ENCODE measurements at places on chromosomes 13 and 19.

DNA sequence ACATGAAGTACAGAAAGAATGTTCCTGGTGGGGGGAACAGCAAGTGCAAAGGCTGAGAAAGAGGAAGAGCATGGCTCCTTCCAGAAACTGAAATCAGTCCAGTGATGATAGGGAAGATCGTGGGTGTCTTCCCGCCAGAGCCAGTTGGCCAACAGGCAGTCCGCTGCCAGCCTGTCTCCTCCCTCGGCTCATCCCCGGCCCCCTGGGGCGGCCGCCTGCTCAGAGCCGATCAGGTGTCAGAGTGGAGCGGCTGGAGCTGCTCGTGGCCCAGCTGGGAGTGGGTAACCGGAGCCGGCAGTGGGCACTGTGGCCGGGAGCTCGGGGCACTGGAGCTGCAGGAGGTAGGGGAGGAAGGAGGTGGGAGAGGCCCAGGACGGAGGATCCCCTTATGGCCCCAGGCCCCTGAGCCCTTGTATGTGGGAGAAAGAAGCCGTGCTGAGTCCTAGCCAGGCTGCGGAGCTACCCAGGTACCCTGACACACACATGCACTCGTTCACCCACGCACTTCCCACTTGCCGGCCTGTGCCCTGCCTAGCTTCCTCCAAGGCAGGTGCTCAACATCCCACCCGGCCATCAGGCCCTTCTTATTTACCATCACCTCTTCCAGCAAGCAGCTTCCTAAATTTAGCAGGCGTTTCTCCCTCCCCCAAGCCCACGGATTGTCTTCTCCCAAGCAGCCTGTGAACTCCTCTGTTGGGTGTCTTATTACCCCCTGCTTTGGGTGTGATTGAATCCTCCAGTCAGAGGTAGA, 1.7 kb downstream of the ANKRD24 start:
- no peak for DNase-seq

- DNase-seq: no peak
Measured at GRCh38 chr13:97212601-97213040, 9.5 kb upstream of the MBNL2 start.

- DNase-seq: no peak
Measured at GRCh38 chr13:71477735-71478134, 389.3 kb downstream of the DACH1 start.

GRCh38 chr13:30043631-30043925, 193.2 kb upstream of the UBL3 start:
- no peak for DNase-seq

GRCh38 chr13:94950303-94950702, 238.0 kb upstream of the SOX21 start:
- DNase-seq: no peak

GRCh38 chr19:32264568-32264967, 80.8 kb upstream of the ZNF507 start:
- DNase-seq: no peak

GRCh38 chr19:13366529-13367143, 139.6 kb downstream of the CACNA1A start:
- DNase-seq: no peak

- DNase-seq: no peak
Measured at GRCh38 chr19:3651684-3652083, 25.1 kb upstream of the CACTIN start.

- no peak for DNase-seq
Measured at GRCh38 chr19:10290357-10290875, 664 bp downstream of the ICAM5 start.

GRCh38 chr13:50421473-50422130, 406.4 kb downstream of the KCNRG start:
- no peak for DNase-seq

DNA sequence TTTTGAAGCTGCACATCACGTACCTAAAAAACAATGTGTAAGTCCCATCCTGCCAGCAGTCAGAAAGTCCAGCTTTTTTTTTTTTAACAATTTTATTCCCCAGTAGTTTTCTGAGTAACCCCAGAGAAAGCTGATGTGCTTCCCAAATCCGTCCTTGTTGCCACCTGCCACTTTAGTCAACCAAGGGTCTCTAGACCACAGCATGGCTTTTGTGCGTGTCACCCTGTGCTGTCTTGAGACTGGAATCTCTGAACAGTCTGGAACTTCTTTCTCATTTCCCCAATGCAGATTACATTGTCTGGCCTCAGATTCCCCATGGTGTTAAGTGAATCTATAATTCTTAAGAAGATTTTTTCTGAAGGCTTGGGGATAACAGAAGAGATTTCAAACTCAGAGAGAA, 289.2 kb upstream of the KLF12 start:
- no peak for DNase-seq

DNA sequence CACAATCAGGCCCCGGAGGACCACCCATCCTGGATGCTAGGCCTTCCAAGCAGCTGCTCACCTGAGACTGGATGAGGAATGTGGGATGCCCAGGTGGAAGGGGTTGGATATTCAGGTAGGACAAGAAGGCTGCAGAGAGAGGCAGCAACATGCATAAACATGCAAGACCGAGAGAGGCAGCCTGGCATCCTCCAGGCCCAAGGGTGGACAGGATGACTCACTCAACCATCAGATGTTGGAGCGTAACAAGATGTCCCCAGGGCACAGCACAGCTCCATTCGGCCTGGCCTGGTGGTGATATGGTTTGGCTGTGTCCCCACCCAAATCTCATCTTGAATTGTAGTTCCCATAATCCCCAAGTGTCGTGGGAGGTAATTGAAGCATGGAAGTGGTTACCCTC, 10.0 kb upstream of the CABP5 start:
- DNase-seq: no peak

- no peak for DNase-seq
Measured at GRCh38 chr19:39827216-39827615, 6.7 kb downstream of the DYRK1B start.

GRCh38 chr19:3178973-3179738, 587 bp downstream of the S1PR4 start:
- no peak for DNase-seq

DNA sequence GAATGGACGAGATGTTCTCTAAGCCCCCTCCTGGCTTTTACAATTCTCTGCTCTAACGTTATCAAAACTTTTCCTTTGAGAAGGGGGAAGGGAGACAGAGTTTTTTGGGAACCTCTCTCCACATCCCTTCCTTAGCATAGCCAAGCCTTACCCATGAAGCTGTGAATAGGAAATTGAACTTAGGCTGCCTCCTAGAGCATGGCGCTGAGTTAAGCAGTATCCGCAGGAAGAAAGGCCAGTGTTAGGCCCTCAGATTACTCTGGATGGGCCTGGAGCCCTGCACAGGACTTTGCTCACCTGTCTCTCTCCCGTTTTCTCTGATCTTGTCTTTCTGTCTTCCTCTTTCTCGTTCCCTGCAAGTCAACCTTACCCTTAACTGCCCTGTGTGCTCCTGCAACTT, 39.6 kb downstream of the CYP2B6 start:
- DNase-seq: no peak

GRCh38 chr13:107817647-107818287, 397.6 kb downstream of the LIG4 start:
- DNase-seq: no peak

DNA sequence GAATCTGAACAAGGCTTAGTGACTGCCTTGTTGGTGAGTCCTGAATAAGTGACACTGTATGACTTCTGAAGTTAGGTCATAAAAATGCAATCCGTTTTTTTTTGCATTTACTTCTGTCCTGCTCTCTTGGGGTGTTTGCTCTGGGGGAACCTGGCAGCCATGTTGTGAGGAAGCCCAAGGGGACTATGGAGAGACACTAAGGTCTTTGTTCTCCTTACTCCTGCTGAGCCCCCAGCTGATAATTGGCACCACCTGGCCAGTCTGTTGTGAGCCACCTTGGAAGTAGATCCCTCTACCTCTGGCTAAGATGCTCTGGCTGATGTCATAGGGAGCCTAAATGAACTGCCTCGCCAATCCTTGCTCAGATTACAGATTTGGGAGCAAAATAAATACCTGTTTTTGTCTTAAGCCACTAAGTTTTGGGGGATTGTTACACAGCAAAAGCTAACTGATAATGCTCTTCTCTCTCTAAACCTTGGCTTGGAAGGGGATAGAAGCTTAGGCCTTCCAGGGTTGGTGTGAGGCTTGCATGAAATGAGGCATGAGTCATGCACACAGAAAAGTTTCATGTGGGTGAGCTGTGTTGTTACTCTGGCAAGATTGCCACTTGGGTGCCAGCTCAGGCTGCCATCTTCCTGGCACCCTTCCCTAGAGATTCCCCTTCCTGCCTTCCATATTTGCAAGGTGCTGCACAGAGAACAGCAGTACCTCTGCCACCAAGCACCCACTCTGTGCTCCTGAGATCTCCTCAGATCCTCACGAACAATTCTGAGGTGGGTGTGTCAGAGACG, 10.1 kb downstream of the TUBB4A start:
- no peak for DNase-seq

- DNase-seq: no peak
Measured at GRCh38 chr19:18662972-18663732, 20.3 kb upstream of the CRTC1 start.

DNA sequence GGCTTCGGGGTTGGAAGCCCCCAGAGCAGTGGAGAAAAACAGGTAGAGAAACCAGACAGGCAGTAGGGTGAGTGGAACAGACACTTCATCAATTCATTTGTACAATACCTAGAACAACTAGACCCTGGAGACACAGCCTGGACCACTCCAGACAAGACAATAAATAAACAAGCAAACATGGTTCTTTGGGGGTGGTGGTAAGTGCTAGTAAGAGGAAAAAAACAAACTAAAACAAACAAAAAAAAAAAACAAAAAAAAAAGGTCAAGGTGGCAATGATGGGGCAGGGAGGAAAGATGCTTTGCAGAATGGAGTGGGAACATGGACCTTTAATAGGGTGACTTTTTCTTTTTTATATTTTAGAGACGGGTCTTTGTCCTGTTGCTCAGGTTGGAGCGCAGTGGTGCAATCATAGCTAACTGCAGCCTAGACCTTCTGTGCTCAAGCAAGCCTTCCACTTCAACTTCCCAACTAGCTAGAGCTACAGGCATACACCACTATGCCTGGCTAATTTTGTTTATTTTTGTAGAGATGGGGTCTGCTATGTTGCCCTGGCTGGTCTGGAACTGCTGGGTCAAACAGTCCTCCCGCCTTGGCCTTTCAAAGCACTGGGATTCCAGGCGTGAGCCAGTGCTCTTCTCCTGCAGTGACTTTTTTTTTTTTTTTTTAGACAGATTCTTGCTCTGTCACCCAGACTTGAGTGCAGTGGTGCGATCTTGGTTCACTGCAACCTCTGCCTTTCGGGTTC, 3.1 kb downstream of the JUNB start:
- DNase-seq: no peak

GRCh38 chr13:41942462-41943094, 18.3 kb downstream of the VWA8 start:
- DNase-seq: no peak

DNA sequence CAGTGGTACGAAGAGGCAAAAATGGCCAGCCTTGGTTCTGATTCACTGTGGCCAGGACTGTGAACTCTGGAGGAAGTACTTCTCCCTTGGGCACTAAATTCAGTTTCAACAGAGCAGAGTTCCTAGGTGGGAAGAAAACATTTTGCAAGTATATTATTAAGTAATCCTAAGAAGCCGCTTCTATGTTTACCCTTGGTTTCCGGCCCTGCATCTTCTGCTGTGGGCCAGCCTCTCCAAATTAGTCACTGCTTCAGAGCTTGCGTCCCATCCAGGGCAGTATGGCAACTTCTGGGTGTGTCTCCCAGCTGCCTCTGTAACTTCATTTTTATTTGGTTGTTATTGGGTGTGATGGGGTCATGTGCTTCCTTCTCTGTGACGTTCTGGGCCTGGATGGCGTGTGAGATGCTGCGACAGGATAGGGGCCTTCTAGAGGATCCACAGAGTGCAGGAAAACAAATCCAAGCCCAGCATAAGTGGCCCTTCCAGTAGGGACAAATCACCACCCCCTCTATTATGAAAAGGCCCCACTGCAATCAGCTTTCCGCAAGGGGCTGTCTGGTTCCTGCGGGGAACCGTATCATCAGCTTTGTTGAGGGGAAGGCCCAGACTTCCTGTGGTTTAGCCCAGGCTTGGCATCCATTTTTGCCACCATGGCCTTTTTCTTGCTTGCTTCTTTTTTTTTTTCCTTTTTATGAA, 55.1 kb upstream of the C1QTNF9 start:
- peak; percentile 47 for DNase-seq

DNA sequence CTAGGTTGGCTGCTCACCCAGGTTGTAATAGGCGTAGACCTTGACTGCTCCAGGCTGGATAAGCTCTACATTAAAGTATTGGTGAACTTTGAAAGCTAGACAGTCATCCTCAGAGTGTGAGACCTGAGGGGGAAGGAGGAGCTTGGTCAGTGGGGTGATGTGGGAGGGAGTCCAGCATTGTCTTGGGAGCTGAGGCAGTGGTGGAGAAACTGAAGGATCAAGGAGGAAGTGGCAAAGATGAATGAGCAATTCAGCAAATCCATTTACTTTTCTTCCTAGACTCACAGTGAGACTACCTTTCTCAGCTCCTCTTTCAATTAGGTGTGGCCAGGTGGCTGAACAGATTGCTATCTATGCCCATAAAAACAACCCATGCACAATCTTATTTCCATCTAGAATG, 10.2 kb upstream of the TNFSF14 start:
- no peak for DNase-seq

GRCh38 chr19:51121257-51121656, 3.4 kb upstream of the SIGLEC9 start:
- no peak for DNase-seq

GRCh38 chr19:4415352-4415751, 12.9 kb downstream of the CHAF1A start:
- no peak for DNase-seq

DNA sequence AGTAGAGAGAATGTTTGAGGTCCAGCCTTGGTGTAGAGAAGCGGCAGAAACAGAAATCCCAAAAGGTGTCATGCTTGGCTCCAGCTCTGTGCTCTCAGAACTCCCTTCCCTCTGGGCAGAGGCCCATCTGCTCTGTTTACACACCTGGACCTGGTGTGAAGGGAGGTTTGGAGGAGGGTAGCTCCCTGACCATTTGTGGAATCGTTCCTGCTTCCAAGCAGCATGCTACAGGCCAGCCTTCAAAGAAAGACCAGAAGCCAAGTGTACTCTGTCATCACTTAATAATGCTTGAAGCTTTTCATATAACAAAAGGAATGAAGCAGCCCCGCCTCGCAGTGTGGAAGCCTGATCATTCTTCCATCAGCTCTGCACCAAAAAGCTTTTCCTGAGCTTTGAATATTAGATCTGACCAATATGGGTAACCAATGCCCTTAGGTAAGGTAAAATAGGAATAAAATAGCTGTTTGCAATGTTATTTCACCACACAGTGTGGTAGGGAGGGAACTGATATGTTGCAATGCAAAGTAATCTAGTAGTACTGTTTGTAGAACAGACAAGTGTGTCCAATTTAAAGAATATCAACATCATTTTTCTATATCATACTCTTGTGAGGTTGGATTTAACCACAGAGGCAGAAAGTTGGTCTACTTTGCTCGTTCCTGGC, 63.3 kb downstream of the ZIC5 start:
- DNase-seq: no peak

DNA sequence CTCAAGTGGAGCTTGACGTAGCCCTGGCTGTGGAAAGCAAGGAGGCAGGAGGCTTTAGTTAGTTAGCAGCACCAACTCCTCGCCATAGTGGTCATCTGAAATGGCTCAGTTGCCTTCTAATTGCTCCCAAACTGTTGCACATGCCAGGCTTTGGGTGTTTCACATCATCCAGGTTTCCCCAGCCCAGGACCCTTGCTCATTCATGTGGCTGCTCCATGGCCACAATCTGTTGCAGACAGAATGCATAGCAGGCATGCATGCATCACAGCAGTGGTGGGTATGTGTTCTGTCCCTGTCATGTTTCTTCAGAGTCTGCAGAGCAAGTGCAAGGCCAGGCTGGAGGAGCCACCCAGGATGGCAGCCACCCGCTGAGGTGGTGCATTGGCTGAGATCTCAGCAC, 407.6 kb downstream of the TSHZ3 start:
- no peak for DNase-seq

GRCh38 chr13:27965343-27965739, 3.8 kb downstream of the CDX2 start:
- DNase-seq: no peak

Data from stimulated activated CD4-positive, alpha-beta T cell treated with anti-CD3 and anti-CD28 coated beads, Interleukin-15, amount 100 ng/mL, for 48 hours (primary cell).